ENCODE measurements at places on chromosomes 1 and 21.
A peak's percentile ranks its signal among the peaks of the same experiment; 100 is the strongest.

DNA sequence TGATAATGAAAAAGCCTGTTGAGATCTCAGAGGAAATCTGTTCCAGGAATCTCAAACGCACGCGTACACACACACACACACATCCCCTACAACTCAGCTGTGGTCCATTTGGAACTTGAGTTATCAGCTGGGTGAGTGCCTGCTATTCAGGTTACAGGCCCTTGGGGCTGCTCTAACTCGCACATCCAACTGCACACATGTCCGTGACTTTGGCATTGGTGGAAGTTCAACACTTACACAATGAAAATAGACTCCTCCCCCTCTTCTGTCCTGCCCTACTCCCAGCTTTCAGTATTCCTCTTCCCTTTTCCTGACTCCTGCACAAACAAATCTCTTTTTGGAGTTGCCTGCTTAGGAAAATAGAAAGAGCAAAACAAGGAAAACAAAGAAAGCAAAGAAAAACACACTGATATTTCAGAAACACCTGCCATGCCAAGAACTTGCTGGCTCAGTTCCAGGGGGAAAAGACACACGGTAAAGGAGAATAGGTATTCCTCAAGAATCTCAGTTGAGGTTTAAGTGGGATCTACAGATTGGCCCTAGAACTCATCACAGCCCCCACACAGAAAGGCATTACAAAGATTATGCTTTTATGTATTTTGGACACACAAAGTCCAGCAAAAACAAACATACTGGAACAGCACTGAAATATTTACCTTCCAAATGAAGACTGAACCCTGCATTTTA lies 140.9 kb downstream of the TGFBR3 start:
- no peak for DNase-seq

- no peak for DNase-seq
These were observed 47.6 kb downstream of the RHOU start for GRCh38 chr1:228782662-228783417.

GRCh38 chr1:228222548-228222947 lies 14.7 kb downstream of the OBSCN start:
- no peak for DNase-seq

GRCh38 chr1:57064379-57065140 lies 98.7 kb upstream of the C8B start:
- DNase-seq, result no peak

GRCh38 chr1:205861540-205861939 lies 11.6 kb upstream of the PM20D1 start:
- DNase-seq, result no peak

GRCh38 chr1:223421676-223422075 lies 28.5 kb downstream of the CCDC185 start:
- DNase-seq, result no peak

DNA sequence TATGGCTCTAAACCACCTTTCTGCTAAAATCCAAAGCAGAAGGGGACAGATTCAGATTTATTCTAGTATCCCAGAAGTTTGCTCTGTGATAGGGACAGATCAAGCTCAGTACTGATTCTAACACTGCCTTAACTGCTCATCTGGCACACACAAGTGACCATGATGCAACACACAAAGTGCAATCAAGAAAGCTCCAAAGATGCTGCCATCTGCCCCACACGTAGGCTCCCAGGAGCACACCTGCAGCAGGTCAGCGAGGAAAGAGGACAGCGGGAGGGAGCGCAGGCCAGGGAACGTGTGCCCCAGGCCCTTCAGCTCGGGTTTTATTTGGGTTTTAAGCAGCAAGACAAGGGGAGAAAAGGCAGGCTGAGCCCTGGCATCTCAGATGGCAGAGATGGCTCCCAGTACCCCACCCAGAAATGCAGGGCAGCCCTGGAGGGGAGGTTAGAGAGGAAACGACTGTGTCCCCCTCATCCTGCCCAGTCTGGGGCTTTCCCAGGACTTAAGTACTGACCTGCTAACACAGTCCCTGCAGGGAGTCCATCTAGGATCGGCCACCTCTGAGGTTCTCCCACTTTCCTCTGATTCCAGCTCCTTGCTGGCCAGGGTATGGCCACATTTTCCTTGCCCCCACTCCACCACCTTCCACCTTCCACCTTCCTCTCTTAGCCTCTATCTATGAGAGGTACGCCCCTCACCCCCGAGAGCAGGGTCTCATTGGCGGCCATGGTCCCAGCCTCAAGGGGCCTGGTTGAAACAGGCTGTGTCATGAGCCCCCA lies 1.2 kb downstream of the TRIM11 start:
- DNase-seq, result no peak

DNA sequence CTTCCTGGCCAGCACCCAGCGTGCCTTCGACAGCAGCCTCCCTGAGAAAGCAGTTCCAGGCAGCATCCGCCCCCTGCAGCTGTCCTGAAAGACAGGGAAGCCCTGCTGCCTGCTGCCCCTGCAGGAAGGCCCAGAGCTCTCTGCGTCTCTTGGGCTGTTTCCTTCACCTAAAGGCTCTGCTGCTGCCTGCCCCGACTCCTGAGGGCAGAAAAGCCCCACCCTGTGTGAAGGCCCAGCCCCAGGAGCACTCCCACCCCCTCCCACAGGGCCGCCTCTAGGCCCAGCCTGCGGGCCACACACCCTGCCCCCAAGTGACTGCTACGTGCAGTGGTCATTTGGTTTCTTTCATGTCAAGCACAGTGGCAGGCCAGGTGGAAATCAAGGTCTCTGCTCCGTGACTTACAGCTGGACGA lies 12.4 kb downstream of the RIPK4 start:
- DNase-seq, result no peak

DNA sequence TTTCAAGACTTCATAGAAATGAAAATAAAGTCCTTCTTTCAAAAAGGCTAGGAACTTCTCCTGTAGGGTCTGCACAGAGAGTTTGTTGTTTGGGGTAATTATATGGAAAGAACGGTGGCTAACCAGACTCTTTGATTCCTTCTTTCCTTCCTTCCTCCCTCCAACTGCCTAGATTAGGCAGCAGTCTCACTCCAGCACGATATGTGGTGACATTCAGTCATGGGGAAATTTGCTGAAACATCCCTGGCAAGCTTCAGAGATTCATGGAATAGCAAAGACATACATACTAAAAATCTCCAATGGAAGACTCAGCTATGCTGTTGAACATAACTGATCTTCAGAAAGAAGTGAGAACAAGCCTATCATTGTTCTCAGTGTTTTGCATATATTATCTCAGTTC lies 4.3 kb downstream of the NTMT2 start:
- no peak for DNase-seq

- DNase-seq, result peak; percentile 21
These were observed 500.4 kb downstream of the PTPRU start for GRCh38 chr1:29736582-29737188.

DNA sequence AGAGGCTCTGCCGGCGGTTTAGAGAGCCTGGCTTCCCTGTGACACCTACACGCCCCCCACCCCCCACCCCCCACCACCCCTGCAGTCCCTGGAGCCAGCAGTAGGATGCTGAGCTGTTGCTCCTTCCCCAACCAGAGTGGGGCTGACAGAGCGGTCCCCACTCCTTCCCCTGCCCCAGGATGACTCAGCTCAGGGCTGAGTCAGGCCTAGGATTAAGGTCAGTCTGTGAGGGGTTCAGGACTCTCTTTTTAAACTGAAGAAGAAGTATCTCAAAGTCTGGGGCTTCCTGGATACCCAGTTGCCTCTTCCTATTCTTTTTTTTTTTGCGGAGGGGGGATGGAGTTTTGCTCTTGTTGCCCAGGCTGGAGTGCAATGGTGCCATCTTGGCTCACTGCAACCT lies 19.1 kb downstream of the DMBX1 start:
- no peak for DNase-seq

- no peak for DNase-seq
These were observed 17.0 kb downstream of the RRP1B start for GRCh38 chr21:43676391-43676790.

GRCh38 chr1:200694738-200695137 lies 25.0 kb upstream of the DDX59 start:
- DNase-seq, result no peak

DNA sequence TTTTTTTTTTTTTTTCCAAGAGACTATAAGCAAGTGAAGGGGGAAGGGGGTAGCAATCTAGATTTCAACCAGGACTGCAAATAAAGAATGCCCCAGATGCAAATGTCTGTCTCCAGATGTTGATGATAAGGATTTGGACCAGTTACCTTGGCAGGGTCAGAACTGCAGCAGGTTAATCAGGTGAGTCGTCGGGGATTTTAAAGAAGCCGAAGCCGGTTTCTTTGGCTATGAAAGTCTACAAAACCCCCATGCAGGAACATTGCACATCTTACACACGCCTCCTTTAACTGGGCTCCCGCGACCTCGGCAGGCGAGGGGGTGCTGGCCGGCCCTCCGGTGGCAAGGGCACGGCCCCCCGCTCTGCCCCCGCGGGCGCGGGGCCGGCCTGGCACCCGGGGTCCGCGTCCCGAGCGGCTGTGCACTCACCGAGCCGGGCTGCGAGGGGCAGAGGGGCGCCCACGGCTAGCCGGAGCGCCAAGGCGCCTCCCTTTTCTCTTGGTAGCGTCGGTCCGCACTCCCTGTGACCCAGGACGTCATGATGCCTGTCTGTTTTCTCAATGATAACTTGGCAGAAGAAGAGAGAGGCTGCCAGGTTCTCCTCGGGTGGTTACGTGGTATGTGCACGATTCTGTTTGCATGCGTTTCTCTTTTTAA lies 366.3 kb upstream of the ESRRG start:
- DNase-seq, result no peak

- peak; percentile 45 for DNase-seq
These were observed 6.6 kb upstream of the ETV3L start for GRCh38 chr1:157105988-157106812.

- DNase-seq, result no peak
These were observed 1.5 kb downstream of the TRIM62 start for GRCh38 chr1:33180226-33180910.

DNA sequence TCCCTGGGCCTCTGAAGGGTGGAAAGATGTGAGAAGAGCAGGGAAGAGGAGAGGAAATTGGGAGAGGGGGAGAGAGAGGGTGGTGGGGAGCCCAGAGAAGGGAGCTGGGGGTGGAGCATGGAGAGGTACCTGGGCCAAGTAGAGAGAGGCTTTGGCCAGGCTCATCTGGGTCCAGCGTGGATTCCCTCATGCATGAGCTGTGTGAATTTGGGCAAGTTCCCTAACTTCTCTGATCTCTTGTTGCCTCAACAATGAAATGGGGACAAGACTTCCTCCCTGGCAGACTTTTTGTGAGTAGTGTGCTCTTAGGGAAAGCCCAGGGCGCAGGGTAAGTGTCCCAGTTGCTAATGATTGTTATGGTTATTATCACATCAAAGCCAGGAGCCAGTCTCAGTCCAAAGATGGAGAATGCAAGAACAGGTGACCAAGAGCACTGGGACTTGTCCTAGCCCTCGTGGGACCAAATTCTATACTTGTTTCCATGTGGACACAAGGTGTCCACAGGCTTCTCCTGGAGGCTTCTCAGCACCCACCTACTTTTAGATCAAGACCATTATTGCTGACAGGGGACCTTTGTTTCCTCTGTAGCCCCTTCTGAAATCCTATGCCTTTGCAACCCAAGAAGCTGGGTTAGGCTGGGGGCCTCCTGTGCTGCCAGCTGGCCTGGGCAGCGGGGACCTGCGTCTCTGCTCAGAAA lies 13.9 kb downstream of the IL6R start:
- peak; percentile 2 for DNase-seq

DNA sequence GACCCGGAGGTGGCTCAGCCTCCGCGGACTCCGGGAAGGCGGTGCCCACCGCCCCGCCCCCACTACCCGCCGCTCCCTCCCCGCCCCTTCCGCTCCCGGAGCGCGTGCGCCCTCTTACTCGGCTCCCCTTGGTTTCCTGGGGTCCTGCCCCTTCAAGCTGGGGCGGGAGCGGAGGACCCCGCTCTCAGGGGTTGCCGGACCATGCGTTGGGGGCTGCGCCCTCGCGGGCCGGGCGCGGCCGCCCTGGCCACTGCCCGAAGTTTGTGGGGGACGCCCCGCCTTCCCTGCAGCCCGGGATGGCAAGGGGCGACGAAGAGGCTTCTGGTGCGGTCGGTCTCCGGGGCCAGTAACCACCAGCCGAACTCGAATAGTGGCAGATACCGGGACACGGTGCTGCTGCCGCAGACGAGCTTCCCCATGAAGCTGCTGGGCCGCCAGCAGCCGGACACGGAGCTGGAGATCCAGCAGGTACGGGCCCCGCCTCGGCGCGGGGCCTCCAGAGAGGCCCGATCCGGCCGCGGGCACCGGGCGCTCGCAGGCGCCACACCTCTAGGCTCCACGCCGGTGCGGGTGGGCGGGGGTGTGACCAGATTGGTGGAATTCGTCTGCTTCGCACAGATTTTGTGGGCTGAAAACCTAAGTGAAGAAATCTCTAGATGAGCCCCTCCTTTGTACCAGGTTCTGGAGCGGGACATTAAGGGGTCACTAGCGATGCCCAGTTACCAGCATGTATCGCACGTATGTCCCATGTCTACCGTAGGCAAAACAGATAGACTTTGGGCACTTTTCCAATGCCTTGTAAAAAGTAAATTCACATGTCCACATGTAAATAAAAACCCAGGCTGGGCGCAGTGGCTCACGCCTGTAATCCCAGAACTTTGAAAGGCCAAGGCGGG lies at the start of gene IARS2:
Gene IARS2 (plus strand): TSS at position 117 of the 896 bp plus-strand sequence. CDS start 85 bp downstream, at position 202.
- peak; percentile 95 for DNase-seq

DNA sequence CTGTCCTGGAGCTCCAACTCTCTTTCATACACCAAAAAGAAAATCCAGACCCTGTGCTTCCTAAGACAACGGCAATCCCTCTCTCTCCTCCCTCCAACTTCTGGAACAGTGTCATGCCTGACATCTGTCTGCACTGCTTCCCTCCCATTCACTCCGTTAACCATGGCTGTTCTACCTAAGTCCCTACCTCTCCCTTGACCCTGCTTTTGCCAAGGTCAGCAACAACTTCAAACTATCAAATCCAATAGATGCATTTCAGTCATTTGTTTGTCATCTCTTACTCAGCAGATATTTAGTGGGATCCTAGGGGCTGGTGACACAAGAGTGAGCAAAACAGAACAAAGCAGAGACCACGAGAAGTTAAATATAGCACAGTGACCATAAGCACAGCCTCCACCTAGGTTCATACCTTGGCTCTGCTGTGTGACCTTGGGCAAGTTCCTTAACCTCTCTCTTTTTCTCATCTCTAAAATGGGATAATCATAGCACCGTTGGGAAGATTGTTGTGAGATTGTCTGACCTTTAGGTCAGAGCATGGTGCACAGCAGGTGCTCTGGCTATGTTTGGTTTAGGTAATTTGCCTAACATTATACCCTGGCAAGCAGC lies 88.9 kb downstream of the TMEM53 start:
- no peak for DNase-seq

DNA sequence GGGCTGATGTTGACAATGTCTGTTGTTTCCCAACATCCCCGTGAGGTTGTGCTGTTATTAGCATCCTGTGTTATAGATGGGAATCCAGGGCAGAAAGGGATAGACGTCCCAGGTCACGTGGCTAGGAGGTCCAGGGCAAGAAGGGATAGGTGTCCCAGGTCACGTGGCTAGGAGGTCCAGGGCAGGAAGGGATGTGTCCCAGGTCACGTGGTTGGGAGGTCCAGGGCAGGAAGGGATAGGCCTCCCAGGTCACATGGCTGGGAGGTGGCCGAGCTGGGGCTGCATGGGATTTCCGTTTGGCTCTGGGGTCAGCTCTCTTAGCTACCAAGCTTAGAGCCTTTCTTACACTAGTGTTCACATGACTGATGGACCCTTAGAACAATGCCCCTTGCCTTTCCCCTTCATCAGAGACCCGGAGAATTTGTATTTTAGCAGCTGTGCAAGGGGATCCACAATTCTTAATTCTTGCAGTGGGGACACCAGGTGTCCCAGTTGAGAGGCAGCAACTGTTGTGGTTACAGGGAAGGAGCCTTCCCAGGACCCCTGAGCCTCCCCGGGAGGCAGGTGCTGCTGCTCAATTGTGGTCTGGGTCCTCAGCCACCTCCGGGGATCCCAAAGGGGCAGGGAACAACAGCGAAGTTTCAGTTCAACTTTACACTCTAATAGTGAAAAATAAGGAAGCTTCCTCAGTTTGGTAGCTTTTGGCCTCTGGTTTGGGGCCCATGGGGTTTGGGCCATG lies 69.2 kb downstream of the UMODL1 start:
- no peak for DNase-seq
